GM12892 (cell line): ENCODE measurements at places on chromosomes 13 and 19.

- no peak for DNase-seq
Observed at GRCh38 chr13:42836930-42837690, 55.7 kb downstream of the FAM216B start.

DNA sequence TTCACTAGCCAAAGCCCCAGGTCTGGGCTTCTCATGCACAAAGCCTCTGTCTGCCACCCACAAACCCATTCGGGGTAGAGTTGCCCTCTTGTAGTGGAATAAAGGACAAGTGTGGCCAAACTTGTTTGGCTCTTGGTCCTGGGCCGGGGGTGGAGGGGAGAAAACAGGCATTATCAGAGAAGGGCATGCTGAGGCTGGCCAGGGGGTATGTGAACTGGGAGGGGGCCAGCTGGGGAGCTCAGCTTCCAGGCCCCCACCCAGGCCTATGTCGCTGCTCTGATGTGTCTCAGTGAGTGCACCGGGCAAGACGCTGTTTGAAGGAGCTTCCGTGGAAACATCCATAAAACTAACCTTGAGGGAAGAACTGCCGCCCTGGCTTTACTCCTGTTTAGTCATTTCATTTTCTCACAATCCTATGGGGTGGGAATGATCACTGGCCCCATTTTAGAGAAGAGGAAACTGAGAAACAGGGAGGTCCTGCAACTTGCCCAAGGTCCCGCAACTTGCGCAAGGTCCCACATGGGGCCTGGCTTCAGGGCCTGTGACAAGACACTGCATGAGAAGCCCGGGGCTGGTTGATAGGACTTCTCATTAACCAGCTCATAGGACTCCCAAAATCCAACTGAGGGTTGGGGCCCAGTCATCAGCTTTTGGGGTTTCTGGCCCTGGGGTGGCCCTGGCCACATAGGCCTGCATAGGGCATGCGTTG is 30.8 kb downstream of the CCNE1 start:
- DNase-seq, result no peak

DNA sequence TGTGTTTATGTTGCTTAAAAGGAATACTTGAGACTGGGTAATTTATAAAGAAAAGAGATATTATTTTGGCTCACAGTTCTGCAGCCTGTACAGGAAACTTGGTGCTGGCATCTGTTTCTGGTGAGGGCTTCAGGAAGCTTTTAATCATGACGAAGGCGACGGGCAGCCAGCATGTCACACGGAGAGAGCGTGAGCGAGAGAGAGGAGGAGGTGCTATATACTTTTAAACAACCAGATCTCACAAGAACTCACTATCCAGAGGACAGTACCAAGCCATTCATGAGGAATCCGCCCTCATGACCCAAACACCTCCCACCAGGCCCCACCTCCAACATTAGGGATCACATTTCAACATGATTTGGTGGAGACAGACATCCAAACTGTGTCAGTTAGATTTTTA is 163.4 kb upstream of the TSC22D1 start:
- DNase-seq, result no peak

DNA sequence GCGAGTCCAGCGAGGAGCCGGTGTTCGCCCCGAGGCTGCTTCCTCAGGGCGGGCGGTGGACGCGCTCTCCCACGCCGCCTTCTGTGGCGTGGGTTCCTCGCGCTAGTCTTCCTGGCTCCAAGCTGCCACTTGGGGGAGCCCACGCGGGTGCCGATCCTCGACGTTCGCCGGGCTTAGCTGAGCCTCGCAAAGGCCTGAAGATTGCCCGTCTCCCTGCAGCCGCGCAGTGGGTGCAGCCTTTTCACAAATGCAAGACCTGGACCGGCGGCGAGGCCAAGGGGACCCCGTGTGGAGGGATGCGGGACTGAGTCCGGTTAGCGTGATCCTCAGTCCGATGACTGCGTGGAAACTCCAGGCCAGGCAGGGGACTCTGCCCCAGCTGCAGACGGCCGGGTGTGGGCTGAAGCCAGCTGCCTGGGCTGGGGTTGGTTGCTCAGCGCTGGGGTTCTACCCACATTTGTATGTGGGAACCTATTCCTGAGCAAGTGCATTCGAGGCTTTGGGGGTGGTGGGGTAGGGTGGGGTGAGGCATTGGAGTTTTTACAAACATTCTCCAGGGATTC is 16.6 kb upstream of the LRP3 start:
- DNase-seq, result no peak

DNA sequence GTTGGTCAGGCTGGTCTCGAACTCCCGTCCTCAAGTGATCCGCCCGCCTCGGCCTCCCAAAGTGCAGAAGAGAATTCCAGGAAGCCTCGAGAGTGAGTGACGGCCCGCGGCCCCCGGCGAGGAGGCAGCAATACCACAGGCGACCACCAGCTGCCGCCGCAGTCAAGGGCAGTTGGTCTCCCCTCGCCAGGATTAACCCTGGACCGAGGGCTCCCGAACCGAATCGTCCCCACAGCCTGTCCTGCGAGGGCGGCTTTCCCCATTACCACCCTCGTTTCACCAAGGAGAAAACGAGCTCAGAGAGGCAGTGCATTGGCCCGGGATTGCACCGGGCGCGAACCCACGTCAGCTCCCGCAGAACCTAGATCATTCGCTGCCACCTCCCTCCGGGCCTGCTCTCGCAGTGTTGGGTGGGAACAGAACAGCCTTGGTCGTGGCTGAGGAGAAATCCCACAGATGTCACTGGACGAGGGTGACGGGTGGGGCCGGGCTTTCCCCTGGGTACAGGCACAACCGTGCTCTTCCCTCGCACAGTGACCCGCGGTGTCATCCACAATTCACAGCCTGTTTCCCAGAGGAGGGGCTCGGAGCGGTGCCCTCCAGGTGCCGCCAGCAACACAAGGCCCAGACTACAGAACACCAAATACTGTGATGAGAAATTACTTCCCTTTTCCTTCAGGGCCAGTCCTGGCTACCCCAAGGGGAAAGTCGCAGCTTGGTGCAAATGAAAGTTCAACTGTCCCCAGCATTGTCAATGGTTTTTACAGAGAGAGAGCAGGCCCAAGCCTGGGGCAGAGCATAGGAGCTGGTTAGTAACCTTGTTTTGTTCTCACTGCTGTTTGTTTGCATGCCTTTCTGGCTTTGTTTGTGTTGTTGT is 24.8 kb downstream of the C2CD4C start:
- DNase-seq, result no peak

GRCh38 chr13:46992383-46992952 is 95.6 kb upstream of the HTR2A start:
- no peak for DNase-seq

- DNase-seq, result no peak
Observed at GRCh38 chr13:80962855-80963254, 621.9 kb upstream of the SPRY2 start.

DNA sequence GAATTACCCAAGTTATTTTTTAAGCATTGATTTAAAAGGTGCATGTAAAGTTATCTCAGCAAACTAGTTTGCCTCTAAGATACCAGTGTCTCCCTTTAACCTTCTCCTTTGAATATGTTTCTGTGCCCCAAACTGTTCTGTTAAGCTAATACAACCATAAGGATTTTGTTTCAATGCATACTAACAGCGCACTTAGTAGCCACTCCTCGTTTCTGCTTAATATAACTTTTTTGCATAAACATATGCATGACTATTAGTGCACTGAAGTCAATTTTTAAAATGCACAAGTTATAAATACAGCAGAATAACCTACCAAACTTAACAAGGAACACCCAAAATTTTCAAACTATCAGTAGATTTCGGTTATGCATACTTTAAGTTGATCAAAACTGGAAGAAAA is 79.4 kb downstream of the SERP2 start:
- no peak for DNase-seq

- no peak for DNase-seq
Observed at GRCh38 chr13:40145139-40145538, 489.7 kb downstream of the COG6 start.

DNA sequence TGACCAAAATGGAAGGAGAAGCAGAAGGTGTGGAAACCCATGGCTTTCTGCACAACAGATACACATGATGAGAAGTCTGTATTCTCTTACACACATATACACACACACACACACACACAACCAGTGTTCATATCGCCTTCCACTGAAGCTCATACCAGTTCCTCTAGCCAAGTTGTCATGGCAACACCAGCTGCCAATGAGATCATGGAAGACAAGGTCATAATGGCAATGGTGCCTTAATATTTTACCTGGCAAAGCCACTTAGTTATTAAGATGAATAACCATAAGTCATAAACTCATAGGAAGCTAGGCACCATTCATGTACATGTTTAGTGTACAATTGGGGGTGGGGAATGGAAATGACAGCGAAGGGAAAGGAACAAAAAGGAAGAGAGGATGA is 2.6 kb upstream of the DHRS12 start:
- no peak for DNase-seq

- no peak for DNase-seq
Observed at GRCh38 chr19:42380155-42380554, 9.9 kb downstream of the CNFN start.

- DNase-seq, result no peak
Observed at GRCh38 chr19:3055741-3056416, 6.4 kb downstream of the TLE5 start.

- no peak for DNase-seq
Observed at GRCh38 chr13:98096059-98096458, 46.8 kb upstream of the FARP1 start.

DNA sequence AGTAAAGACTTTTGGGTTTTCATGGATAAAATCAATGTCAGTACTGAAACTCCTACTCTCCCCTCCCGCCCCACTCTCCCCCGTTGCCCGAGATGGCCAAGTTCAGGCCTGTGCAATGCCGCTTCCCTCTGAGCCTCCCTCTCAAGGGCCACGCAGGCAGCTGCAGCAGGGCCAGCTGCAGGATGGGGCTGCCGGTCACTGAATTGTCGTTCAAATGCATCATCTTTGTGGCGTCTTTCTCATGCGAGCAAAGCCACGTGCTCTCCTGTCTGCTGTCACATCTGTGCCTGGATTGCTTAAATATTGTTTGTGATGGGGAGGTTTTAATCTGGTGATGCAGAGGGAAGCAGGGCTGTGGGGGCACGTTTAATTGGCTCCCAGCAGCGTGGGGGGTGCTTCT is 26.6 kb downstream of the SHISA2 start:
- DNase-seq, result no peak

DNA sequence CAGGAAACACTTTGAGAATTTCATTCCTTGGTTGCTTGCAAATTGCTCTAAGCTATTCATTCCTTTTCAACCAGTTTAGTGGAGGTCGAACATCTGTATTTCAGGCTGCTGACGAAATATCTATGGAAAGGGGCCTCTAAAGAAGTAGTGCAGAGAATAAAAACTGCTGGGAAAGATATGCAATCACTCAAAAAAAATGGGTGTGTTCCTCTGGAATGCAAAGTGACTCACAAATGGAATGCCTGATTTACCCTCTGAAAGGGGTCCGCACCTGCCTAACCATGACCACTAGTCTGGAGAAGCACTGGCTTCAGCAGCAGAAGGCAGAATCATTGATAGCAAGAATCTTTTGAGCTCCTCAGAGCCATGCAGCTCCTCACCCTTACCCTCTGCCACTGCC is 129.4 kb downstream of the PCDH9 start:
- no peak for DNase-seq
